ENCODE measurements at places on chromosomes 3 and 15. TPM values are rescaled to one million over a fixed set of nuclear protein-coding genes. Genes with fewer than 3 reads are reported as not detected.
A peak's percentile ranks its signal among the peaks of the same experiment; 100 is the strongest.

DNA sequence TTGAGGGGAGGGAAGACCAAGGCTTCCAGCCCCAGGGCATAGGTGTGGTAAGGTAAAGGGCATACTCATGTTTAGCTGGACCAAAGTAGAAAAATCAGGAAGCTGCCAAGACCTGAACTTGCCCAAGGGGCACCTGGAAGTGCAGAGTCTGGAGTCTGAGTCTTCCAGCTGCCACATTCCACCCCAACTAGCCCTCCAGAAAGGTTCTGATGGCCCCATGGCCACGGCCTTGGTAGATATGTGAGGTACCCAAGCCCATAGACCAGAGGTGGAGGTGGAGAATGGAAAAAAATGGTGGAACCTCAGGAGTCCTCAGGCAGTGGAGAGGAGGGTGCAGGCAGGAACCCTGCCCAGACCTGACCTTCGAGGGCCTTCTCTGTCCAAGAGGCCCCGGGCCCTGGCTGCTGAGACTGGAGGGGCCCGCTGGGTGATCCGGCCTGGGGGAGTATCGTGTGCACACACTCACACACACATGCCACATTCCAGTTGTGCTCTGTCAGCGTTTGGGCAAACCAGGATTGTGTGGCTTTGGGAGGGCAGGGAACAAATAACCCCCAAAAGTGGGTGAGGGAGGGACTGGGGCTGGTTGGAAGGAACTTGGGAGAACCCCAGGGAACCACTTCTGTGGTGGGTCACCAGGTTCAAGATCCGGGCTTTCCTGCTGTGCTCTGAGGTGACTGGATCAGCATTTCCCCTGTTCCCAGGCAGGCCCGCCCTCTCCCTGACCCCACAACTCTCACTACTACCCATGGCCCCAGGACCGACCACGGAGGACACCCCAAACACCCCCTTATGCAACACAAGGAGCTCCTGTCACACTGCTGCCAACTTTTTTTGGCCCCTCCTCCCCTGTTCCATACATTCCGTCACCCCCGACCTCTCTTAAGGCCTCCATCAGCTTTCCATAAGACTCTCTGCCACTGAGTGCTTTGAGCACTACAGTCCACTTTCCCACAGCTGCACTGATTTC, 11.6 kb downstream of the MYL3 start:
- peak; percentile 48 for DNase-seq

DNA sequence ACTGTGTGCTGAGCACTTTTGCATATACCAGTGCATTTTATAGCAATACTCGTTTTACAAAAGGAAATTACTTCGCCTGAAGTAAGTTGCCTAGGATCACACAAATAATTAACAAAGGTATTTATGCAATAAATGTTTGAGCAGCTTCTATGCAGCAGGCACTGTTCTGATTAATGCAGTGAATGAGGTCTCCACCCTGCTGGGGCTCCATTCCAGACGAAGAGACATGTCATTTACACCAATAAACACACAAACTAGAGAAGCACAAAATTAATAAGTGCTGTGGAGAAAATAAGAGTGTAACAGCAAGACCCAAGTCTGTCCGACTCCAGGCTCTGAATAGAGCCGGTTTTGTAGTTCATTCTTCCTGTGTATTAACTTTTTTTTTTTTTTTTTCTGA, 17.5 kb downstream of the NOX5 start:
- no peak for DNase-seq

GRCh38 chr15:77503764-77504163, 83.1 kb downstream of the HMG20A start:
- DNase-seq, result no peak

DNA sequence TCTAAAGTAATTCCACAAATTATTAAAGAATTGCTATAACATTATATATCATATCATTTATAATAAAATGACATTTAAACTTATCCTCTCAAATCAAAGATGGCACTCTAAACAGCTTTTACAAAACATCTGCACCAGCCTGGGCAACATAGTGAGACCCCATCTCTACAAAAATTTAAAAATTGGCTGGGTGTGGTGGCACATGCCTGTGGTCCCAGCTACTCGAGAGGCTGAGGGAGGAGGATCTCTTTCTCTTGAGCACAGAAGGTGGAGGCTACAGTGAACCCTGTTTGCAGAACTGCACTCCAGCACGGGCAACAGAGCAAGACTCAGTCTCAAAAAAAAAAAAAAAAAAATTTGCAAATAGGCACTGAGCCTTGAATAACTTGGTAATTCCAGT, 63.1 kb downstream of the PIK3CB start:
- DNase-seq, result no peak

GRCh38 chr15:40069178-40070165, 30.5 kb upstream of the SRP14 start:
- peak; percentile 96 for DNase-seq

GRCh38 chr3:49966233-49966942, 26.4 kb downstream of the RBM6 start:
- DNase-seq, result no peak

DNA sequence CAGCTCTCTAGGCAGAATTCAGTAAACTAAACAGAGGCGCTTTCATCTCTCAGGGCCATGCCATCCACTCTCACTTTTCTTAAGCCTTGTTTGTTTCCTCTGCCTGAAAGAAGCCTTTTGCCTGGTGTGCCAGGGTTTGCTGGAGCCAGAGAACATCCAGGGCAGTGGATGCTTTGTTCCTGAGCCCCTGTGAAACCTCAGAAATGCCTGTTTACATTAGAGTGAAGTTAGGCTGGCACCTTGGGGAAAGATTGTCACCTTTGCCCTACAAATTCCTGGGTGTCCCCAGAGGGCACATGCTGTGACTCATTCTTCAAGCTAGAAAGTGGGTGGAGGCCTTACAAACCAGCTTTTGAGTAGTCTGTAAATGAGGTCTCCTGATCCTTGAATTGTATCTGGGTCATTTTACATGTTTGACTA, 10.7 kb upstream of the TRAK1 start:
- no peak for DNase-seq

C15orf39 gene
- total RNA-seq, result 33.3 TPM

Measured in upper lobe of right lung (tissue), 1 donor.